ENCODE measurements at places on chromosomes 6 and 20.

GRCh38 chr20:37421060-37421905 is 75.3 kb downstream of the SRC start:
- DNase-seq = no peak

DNA sequence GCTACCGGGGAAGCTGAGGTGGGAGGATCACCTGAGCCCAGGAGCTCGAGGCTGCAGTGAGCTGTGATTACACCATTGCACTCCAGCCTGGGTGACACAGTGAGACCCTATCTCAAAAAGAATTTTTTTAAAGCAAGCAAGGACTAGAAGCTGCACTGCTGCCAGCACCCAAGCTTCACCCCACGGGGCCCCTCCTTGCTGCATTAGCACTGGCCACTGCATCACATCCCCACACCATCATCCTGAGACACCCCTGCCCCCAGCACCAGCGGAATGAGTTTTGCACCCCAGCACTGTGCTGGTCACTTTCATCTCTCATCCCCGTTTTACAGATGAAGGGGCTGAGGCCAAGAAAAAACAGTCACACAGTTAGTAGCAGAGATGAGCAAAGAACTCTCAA is 30.9 kb downstream of the TBC1D7 start:
- no peak for DNase-seq

- no peak for DNase-seq
Observed at GRCh38 chr20:29085625-29086024, 2171.8 kb upstream of the DEFB115 start.

GRCh38 chr6:96812077-96812703 is 25.1 kb downstream of the GPR63 start:
- no peak for DNase-seq

DNA sequence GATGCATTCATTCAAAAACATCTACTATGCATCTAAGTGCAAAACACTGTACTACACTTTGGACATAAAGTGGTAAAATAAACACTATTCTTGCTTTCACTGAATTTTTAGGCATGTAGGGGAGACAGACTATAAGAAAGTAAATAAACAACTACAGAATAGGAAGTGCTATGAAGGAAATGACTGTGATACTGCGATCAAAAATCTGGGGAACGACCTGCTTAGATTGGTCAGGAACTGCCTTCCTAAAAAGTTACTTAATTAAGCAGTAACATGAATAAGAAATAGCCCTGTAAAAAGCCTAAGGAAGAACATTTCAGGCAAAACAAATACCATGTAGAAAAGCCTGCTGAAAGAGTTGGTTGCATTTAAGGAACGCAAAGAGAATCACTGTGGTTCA is 50.6 kb downstream of the HACE1 start:
- no peak for DNase-seq

GRCh38 chr20:17421493-17421892 is 109.7 kb downstream of the BFSP1 start:
- DNase-seq = no peak

DNA sequence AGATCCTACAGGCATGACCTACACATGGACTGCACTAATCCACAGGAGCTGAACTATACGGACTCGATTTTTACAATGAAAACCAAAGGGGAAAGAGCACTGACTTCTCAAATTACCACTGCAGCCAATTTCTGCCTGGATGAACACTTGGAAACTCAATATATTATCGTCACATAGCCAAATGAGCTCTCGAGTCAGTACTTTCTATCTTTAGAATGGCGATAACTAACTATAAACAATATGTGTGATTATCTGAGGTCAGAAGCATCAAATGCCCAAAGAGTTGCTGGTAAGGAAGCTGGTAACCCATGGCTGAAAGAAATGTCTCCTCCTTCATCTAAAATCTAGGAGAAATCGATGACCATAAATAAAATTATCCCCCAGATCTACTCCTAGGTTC is 86.7 kb downstream of the KIF16B start:
- DNase-seq = no peak

GRCh38 chr6:72748759-72749158 is 126.9 kb downstream of the KCNQ5 start:
- DNase-seq = no peak

DNA sequence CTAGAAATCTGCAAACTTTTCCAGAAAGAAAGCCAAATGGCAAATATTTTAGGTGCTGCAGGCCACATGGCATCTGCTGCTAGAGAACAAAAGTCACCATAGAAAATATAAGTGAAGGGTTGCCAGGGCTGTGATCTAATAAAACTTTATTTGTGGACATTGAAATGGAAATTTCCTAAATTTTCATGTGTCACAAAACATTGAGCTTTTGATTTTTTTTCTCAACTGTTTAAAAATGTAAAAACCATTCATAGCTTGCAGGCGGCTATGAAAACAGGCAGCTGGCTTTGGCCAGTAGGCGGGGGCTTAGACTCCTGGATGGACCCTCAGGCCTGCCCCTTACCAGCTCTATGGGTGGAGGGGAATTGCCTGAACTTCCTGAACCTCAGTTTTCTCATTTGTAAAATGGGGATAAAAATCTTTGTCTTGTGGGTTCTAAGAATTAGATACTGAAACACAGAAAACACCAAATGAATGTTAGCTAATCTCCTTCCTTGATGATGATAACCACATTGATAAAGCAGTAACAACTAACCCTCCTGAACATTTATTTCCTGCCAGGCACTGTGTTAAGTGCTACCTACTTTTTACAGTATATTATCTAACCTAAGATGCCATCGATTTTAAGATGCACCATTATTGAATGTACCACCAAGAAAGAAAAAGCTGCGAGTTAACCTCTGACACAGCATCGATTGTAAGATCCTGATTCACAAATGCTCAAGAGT is 85.5 kb downstream of the SLC22A23 start:
- DNase-seq = no peak

- no peak for DNase-seq
Observed at GRCh38 chr20:41512624-41513023, 105.6 kb downstream of the CHD6 start.

GRCh38 chr6:169452117-169452868 is 198.6 kb upstream of the THBS2 start:
- no peak for DNase-seq

GRCh38 chr6:12545619-12546409 is 170.8 kb upstream of the PHACTR1 start:
- DNase-seq = no peak

DNA sequence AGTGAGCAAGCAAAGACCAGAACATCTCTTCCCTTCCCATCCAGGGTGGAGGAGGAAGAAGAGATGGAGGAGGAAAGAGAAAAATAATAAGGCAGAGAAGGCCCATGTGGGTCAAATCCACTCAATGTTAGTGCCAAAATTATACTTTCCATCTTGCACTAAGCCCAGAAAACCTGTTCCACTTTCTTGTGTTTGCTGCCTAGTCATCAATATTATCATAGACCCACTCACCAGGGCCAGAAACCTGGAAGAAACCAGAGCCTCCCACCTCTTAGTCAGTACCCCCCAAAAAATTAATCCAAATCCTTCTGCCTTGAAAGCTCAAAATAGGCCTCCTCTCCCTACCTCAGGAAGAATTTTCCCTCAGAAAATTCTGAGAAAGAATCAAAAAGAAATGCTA is 171.1 kb downstream of the SOD2 start:
- no peak for DNase-seq

DNA sequence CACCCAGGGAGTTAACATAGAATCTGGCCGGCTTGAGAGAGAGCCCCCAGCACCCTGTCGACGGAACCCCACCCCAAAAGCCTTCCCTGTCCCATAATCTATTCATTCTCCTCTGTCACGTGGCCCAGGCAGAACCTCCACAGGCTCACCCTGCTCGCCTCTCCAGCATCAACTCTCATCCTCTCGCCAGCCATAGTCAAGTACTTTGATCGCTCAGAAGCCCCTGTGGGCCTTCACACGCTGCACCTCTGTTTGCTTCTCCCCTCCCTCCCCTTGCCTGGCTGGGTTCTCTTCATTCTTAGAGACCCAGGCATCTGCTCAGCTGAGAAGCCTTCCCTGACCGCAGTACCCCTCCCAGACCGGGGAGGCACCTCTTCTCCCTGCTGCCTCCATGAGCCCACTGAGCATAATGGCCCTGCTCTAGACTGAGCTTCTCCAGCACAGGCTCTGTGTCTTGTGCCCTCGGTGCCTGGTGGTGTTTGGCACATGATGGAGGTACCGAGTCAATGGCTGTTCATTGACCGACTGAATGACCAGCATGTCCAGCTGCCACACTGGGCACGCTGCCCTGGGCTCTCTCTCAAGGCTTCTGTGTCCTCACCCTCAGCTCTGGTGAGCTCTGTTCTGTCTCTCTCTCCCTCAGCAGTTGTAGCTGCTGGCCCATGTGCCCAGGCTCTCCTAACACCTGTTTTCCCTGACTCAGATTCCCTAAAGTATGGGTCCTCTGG is 33.7 kb downstream of the PKIG start:
- DNase-seq = no peak

DNA sequence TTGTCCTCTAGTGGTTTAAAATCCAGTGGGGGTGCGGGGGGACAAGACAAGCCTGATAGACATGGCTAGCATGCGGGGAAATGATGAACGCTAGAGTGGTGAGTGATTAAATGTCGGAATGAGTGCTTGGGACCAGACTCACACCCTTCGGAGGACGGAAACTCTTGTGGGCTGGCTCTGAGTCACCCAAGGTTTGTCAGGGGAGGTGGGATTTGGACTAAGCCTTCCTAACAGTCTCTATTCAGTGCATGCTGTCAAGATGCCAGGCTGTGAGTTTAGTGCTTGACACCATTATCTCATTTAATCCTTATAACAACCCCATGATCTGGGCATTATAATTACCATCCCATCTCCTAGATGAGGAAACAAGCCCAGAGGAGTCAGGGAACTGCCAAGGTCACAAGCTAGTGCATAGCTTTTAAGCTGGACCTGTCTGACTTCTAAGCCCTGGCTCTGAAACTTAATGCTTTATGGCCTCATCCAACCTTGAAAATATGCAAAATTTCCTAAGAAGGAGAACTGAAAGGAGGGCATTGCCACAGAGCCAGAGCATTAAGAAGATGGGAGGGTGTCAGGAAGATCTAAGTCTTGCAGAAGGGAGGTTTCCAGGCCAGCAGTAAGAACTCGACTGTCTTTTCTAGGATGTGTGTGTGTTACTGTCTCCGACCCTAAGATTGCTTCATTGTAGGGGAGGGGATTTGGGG is 168.7 kb upstream of the LRFN2 start:
- no peak for DNase-seq

GRCh38 chr20:6580486-6580885 is 187.0 kb upstream of the BMP2 start:
- no peak for DNase-seq

DNA sequence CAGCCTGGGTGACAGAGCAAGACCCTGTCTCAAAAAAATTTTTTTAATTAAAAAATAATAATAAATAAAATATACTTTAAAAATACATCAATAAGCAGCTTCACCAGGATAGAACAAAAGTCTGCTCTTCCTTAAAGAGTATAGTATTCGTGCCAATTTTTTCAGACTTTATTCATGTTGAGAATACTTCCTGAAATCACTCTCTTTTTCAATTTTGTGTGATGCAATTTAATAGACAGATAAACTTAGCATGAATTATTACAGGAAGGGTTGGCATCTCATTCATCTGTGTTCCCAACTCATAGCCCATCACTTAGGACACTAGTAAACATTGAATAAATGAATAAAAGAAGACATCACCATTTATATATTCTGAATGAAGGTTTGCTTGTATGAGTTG is 52.4 kb downstream of the IPCEF1 start:
- no peak for DNase-seq

DNA sequence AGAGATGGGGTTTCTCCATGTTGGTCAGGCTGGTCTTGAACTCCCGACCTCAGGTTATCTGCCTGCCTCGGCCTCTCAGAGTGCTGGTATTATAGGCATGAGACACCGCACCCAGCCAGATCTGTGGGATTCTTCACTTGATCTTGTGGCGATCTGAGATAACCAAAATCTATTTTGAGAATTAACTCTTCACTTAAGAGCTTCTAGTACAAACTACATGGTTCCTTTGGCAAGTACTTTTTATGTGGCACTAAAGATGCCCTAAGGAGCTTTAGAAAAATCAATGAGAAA is 37.8 kb upstream of the TFB1M start:
- DNase-seq = no peak

GRCh38 chr6:15403094-15403755 is 157.4 kb downstream of the JARID2 start:
- no peak for DNase-seq

GRCh38 chr20:48335308-48336050 is 492.3 kb downstream of the PREX1 start:
- DNase-seq = no peak

DNA sequence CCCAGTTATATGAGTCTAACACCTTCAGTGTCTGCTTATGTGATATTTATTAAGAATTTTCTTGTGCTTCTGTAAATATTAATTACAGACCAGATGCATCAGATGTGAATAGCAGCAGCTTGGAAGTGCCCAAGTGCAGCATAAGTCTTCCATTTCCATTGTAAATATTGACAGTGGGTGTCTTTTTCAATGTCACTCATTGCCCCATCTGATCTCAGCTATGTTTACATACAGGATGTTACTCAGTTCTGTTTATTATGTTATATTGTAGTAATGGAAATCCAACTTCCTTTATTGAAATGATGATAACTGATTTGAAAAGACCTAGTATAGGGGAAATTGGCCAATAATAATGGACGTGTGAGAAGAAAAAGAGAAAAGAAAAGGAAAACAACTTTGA is 296.7 kb downstream of the SAMD5 start:
- no peak for DNase-seq

GRCh38 chr6:131061041-131061750 is 1.8 kb downstream of the EPB41L2 start:
- DNase-seq = no peak

DNA sequence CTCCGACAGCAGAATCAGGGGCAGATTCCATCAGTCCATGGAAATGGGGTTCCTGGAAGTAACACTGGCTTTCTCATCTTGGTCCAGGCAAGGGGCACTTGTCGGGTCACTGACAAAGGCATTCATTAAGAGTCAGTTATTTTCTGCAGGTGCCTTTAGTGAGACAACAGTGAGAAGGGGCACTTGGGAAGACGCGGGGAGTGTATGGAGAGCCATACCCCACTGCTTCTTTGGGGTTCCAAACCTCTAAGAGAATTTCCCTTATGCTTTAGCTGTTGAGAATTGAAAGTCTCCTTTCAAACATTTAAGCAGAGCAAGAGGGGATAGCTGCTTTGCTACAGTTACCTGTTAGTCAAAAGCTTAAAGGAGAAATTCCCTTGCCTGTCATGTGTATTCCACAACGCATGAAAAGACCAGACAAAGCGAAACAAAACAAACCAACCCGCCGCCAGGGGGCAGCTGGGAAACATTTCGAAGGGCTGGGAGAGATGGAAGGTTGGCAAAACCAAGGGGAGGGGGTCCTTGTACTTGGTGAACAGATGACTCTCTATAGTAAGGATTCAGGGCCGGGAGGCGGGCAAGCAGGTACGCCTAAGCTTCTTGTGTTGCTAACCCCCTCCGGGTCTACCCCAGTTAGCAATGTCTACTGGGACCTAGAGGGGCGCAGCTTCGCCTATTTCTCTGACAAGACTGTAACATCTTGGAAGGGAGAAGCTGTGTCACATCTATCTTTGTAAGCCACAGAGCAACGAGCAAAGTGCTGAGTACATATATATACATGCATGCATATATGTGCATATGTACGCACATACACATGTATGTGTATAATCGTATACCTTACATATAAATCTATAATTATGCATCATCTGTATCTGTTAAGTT is 474.9 kb upstream of the AGPAT4 start:
- peak; percentile 88 for DNase-seq
